Ovary (tissue), 10 donors: ENCODE measurements at places on chromosomes 6 and 20. TPM values are rescaled to one million over a fixed set of nuclear protein-coding genes. Genes with fewer than 3 reads are reported as not detected.

DNA sequence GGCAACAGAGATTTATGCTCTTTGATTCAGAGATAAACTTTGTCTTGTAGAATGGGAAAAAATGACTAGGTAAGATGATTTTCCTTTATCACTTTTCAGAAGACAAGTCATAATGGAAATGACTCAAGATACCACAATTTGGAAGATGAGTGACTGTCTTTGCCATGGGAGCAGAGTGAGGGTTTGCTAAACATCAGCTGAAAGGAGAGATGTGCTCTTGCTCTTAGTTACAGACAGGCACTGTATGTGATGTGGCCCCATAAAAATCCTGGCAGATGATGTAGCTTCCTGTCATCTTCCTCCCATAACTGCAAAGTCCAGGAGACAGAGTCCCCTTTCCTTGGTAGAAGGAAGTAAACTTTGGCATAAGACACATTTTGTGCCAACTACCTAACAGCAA, 47.6 kb downstream of the BACH2 start:
- no peak for DNase-seq

DNA sequence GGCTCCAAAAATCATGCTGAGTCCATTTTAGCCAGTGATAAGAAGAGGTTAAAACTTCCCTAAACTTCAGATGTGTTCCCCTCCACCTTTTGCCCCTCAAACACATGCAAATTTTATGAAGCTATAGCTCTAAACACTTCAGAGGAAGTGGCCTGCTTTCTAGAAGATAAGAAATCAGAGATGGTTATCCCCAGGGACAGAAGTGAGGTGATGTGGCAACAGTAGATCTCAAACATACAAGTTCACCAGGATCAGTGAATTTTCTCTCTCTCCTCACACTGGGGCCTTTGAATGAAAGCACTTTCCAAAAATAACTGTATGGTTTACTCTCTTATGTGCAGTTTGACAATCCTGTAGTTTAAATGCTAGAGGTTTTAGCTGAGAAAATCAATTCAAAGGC, 332.0 kb downstream of the BTBD9 start:
- no peak for DNase-seq

DNA sequence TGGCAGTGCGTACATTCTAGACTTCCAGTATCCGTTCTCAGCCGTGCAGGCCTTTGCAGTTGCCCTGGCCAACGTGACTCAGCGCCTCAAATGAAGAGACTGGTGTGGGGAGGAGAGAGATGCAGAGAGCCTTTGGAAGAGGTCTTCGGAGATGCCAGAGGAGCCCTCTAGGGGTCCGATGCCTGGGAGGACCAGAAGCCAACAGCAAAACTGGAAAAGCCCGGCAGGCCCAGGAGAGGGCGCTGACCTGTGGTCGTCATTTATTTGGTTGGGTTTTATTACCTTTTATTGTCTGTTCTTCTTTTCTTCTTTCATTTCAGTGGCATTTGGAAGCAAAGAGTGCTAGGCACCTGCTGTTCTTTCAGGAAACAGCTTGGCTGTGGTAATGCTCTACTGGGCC, 53.3 kb upstream of the TMEM181 start:
- DNase-seq = no peak

- DNase-seq = no peak
These were observed 21.7 kb upstream of the EPB41L1 start for GRCh38 chr20:36132802-36133211.

Gene ELOVL2
- 0.28 TPM for total RNA-seq
